T-helper 1 cell (primary cell): ENCODE measurements at places on chromosomes 12 and 14.

GRCh38 chr12:42421844-42422779 is 96.1 kb downstream of the PPHLN1 start:
- no peak for DNase-seq

- DNase-seq = no peak
These were observed 59.7 kb downstream of the DAO start for GRCh38 chr12:108939594-108939993.

DNA sequence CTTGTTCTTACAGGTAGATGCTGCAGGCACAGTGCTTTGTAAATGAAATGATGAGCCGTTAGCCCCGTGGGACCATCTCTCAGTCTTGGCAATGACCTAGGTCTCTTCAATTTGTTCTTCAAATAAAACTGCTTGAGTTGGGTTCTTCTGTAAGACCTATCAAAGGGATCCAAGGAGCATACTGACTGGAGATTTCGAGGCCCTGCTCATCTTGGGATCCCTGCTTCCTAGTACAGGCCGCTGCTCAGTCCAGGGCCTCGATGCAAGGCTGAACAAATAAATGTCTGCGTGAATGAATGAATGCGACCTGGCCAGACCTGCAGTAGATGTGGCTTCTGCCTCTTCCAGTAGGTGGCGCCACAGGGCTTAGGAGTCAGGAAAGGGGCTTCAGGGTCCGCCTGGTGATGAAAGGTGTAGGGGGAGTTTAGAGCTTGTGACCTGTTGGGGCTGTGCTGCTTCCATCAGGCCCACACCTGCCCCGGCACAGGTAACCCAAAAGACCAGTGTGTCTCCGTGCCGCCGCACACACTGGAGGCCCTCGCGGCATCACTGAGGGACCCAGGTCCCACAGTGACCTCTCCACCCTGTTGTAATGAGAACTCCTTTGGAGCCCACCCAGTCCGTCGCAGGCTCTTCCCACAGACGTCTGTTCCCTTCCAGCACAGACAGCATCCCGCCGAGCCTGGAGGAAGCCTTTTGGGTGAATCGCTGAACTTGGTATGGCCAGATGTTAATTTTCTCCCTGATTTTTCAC is 4.4 kb downstream of the CACNA1C start:
- no peak for DNase-seq

DNA sequence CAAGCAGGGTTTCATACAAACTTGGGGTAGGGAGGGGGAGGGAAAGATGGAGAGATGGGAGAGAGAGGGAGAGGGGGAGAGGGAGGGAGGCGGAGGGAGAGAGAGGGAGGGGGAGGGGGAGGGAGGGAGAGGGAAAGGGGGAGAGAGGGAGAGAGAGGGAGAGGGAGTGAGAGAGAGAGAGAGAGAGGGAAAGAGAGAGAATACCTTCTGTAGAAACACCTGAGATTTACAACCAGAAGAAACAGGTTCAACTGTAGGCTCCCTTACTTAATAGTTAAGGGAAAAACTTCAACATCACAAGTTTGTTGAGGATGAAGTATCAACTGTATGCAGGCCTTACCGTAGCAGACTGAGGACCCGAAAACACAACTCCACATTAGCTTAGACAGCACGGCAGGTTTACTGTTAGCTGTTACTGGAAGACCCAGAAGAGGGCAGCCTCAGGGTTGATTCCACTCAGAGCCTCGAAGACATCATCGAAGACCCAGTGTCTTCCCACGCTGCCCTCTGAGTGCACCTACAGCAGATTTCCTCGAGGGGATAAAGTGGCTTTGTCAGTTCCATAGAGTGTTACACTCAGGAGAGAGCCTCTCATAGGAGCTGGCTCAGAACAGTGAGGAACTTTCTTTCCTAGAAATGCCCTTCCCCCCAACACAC is 72.4 kb downstream of the NT5DC3 start:
- no peak for DNase-seq

DNA sequence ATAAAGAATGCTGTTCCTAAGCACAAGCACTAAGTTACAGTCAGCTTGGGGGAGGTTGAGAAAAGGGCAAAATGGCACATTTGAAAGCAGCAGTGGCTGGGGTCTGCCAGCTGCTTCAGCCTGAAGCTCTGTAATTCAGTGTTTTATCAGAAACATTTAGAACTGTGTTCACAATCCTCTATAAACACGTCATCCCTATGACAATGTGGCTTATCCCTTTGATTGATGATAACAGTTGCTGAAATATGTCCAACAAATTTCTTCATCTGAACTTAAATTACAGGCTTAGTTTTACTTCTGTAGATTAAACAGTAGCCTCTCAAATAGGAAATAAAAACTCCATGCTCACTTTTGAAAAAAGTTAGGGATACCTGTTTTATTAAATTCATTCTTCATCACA is 108.8 kb downstream of the VEZT start:
- no peak for DNase-seq

DNA sequence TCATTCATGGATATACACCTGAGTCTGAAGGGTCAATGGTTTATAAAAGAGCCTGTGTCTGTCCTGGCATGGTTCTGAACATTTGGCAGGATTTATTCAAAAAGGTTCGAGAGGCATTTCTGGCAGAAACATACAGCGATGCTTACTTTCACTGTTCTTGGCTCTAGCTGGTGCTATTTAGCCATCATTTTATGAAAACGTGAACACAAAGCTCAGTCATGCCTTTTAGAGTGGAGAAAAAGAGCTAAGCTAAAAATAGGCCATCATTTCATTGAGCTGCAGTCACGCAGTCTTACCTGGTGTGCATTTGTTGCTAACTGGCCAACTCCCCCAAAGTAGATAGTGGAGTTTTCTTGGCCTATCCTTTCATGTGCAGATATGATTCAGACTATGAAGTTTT is 1209.5 kb downstream of the SLC16A7 start:
- no peak for DNase-seq

DNA sequence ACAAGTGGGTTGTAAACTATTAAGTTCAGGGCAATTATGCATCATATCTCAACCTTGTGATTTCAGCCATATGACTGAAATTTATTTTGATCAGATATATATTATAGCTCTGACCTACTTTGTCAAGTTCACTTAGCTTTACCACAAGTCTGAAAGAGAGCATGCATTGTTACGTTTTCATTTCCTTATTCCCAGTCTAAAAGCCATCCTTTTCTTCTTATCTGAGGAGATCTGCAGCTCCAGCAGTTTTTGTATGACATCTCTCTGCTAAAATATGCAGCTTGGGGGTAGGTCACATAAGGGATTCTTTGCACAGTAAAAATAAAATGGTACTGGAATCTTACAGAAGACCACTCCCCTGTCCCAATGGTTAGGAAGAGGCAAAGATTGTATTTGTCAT is 1682.8 kb upstream of the FLRT2 start:
- no peak for DNase-seq

GRCh38 chr12:108257004-108257403 is 82.1 kb downstream of the CMKLR1 start:
- DNase-seq = no peak
